ENCODE measurements at places on chromosomes 1 and 21. TPM values are rescaled to one million over a fixed set of nuclear protein-coding genes. Genes with fewer than 3 reads are reported as not detected.

- H3K36me3 ChIP-seq: no peaks in the 10 kb centered on the region
- H3K27ac ChIP-seq: no peak overlapping the region
- no peak for DNase-seq
Observed at GRCh38 chr1:197440715-197441114, 172.7 kb downstream of the CRB1 start.

- H3K27me3 ChIP-seq: no peaks in the 10 kb centered on the region
- no peak overlapping the region for H3K4me3 ChIP-seq
- no peaks in the 10 kb centered on the region for H3K4me1 ChIP-seq
- peak; percentile 23 for DNase-seq
Observed at GRCh38 chr1:206658264-206658980, 23.1 kb downstream of the DYRK3 start.

The HES3 gene
- total RNA-seq: not detected

The WNT3A gene
- 0.10 TPM for total RNA-seq

DNA sequence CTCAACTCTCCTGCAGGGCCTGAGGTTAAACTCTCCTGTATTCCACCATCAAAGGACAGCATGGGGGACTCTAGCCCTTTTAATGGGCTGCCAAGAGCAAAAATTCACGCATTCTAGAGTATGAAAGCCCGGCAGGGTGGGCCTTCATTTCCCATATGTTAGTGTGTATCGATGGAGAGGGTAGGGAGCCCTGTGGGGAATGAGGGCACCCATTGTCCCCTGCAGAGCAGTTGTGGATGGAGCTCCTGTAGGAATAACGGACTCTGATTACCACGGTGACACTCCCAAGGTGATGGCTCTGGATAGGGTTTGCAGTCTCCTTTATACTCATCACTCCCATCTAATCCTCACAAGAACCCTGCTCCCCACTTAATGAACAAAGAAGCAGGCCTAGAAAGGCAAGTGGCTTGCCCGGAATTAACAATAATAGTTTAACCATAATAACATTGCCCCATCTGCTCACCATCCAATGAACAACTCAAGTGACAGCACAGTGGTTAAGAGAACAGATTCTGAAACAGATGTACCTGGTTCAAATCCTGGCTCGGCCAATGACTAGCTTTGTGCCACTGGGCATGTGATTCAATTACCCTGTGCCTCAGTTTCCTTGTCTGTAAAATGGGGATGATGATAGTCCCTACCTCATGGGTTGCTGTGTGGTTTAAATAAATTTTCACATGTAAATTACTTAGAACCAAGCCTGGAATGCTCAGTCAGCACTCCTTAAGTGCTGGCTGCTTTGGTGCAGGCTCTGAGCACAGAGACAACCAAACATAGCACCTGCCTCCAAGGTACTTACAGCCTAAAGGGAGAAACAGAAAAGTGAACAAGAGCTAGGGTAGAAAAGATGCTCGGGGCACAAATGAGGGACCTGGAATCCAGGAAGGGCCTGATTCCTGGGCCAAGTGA lies 29.0 kb downstream of the HIVEP3 start:
- peaks cover 49% of the 10 kb centered on the region for H3K4me1 ChIP-seq
- no peak for DNase-seq
- H3K4me3 ChIP-seq: no peak overlapping the region
- H3K27me3 ChIP-seq: no peaks in the 10 kb centered on the region
- peak overlapping the region; percentile 79 for H3K27ac ChIP-seq
- H3K36me3 ChIP-seq: no peaks in the 10 kb centered on the region

- no peaks in the 10 kb centered on the region for H3K36me3 ChIP-seq
- DNase-seq: no peak
- no peak overlapping the region for H3K4me3 ChIP-seq
- no peak overlapping the region for H3K27ac ChIP-seq
- no peaks in the 10 kb centered on the region for H3K4me1 ChIP-seq
- H3K27me3 ChIP-seq: peaks cover 15% of the 10 kb centered on the region
Observed at GRCh38 chr1:3547055-3548005, 64.0 kb downstream of the MEGF6 start.

- H3K4me1 ChIP-seq: no peaks in the 10 kb centered on the region
- H3K36me3 ChIP-seq: no peaks in the 10 kb centered on the region
- no peaks in the 10 kb centered on the region for H3K27me3 ChIP-seq
- no peak overlapping the region for H3K27ac ChIP-seq
- H3K4me3 ChIP-seq: no peak overlapping the region
- no peak for DNase-seq
Observed at GRCh38 chr1:65813956-65814355, 21.3 kb downstream of the PDE4B start.

GRCh38 chr1:231139125-231139649 lies 22.7 kb upstream of the TRIM67 start:
- no peaks in the 10 kb centered on the region for H3K36me3 ChIP-seq
- DNase-seq: no peak
- H3K4me1 ChIP-seq: no peaks in the 10 kb centered on the region
- no peak overlapping the region for H3K27ac ChIP-seq

Measured in T-cell (primary cell).